ENCODE measurements at places on chromosomes 12 and 14. TPM values are rescaled to one million over a fixed set of nuclear protein-coding genes. Genes with fewer than 3 reads are reported as not detected.

DNA sequence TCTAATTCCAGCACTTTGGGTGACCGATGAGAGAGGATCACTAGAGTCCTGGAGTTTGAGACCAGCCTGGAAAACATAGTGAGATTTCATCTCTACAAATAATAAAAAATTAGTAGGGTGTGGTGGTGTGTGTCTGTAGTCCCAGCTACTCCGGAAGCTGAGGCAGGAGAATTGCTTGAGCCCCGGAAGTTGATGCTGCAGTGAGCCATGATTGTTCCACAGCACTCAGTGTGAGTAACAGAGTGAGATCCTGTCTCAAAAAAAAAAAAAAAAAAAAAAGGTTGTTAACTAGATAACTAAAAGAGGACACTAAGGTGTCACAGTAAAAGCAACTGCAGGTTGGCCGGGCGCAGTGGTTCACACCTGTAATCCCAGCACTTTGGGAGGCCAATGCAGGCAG lies 121.3 kb upstream of the MAX start:
- no peak for DNase-seq

Gene KRT6C
- total RNA-seq: not detected

Gene HELB
- 16.4 TPM for total RNA-seq

Gene OASL
- total RNA-seq: 11.1 TPM

DNA sequence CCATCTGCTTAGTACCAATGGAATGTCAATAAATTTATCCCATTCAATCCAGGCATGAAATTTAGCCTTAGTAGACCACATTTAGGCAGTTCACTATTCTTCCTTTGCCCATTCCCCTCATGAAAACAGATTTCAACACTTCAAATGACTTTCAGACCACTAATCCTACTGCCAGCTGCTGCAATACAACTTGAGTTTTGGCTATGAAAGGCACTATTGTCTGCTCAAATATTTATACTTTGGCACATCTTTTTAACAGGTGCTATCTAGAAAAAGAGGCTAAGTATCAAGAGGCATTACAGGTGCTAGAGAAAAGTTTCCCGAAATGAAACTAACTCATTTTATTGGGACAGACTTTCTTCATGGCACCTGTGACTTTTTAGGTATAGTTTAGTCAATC lies 499.8 kb downstream of the C12orf50 start:
- no peak for DNase-seq

DNA sequence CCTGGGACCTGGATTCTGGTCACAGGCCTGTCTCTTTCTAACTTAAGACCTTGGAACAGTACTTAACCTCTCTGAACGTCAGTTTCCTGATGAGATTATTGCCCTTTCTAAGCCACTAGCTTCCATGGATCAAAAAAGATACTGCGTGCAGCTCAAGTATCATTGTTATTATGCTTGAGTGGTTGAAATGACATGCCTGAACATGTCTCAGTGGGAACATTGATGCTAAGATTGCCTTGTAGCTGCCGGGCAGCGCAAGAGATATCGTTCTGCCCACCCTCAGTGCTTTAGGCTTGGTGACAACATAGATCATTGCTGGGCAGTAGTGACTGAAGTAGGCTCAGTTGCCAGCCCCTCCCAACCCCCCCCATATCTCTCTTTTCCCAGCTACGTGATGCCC lies 131.9 kb downstream of the SMOC1 start:
- DNase-seq: no peak

- DNase-seq: no peak
These were observed 336.3 kb downstream of the TMEM121 start for GRCh38 chr14:105862581-105863239.

- no peak for DNase-seq
These were observed 200.8 kb upstream of the HMGA2 start for GRCh38 chr12:65623507-65623906.

DNA sequence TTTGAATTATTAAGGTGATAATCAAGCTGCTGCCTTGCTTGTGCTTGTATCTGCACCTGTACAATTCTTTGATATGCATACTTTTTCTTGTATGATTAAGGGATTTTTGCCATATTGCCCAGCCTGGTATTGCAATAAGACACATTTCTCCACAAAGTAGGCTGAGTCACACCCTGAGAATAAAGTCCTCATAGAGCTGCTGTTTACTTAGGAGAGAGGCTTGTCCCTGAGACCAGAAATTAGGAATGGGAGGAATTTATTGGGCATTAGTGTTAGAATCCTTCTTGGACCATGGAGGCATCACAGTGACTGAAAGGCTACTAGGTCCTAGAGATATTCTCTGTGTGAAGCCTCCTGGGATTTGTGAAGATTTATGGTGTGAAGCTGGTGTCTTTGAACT lies 506.8 kb upstream of the FBXO33 start:
- no peak for DNase-seq

DNA sequence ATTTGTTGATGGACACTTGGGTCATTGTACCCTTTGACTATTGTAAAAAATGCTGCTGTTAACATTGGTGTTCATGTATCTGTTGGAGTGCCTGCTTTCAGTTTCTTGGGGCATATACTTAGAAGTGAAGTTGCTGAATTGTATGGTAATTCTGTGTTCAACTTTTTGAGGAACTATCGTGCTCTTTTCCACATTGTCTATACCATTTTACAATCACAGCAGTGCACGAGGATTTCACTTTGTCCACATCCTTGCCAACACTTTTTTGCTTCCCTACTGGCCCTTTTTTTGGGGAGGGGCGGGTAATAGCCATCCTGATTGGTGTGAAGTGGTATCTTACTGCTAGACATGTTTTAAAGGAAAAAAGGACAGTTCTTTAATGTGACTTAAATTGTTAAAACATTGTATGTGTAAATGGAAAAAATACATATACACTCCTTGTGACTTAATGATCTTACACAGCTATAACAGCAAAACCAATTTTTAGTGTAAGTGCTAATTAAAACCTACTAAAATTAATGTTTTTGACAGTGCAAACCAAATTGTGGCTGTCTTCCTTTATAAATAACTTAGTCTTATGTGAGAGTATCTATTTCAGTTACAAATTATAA lies 52.7 kb downstream of the WNK1 start:
- no peak for DNase-seq

Measured in lung (tissue), 17 donors.